ENCODE measurements at places on chromosomes 1 and 21.

- no peak for DNase-seq
Measured at GRCh38 chr1:67126111-67126746, 8.5 kb downstream of the C1orf141 start.

- peak; percentile 97 for DNase-seq
Measured at GRCh38 chr1:184905601-184906322, 68.5 kb downstream of the NIBAN1 start.

- no peak for DNase-seq
Measured at GRCh38 chr21:22083899-22084298, 1085.7 kb downstream of the NCAM2 start.

- peak; percentile 89 for DNase-seq
Measured at GRCh38 chr1:6157528-6158174, 22.5 kb downstream of the CHD5 start.

DNA sequence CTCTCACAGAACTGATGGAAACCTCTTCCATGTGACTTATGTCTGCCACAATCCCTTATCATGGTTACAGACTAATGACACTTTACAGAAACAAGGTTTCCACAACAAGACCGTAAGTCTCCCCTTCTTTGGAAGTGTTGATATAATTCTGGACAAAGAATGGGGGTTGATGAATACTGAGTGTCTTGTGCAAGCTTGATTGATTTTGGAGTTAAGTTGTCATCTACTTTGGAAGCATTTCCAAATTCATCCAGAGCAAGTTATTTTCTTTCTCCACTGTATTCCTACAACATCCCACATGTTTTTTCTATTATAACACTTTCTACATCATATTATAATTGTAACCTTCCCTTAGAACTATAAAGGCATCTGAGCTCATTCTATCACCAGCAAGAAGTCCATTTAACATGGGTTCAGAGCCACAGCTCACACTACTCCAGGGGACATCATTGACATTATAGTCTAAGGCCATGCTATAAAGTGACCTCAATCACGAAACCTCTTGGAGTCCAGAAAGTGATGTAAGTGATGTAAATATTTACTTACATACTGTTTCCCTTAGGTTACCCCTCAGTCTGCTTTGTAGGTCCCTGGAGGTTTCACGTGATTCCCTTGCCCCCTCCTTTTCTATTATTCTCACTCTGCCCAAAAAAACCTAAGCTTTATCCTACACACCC lies 125.7 kb upstream of the PBX1 start:
- no peak for DNase-seq

DNA sequence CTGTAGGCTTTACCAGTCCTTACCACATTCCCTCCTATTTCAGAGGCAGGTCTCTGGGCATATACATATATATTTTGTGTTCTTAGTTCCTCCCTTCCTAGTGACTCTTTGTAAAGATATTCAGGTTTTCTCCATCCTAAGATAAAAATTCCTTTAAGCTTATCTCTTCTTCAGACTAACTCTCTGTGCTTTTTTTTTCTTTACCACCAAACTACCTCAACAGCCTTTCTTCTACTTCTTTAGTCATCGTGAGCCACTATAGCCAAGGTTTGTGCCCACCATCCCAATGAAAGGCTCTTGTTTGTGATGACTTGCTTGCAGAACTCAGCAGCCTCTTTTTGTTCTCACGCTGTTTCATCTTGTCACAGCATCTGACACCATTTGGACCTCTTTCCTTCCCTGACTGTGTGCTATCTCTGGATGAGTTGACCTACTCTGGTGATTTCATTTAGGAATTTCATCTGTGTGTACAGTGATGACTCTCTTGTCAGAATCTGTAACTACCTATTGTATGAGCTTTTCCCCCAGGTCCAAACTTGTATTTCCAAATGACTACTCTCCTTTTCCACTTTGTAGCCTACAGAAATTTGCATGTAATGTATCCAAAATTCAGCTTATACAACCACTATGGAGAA lies 59.0 kb upstream of the MACF1 start:
- no peak for DNase-seq

DNA sequence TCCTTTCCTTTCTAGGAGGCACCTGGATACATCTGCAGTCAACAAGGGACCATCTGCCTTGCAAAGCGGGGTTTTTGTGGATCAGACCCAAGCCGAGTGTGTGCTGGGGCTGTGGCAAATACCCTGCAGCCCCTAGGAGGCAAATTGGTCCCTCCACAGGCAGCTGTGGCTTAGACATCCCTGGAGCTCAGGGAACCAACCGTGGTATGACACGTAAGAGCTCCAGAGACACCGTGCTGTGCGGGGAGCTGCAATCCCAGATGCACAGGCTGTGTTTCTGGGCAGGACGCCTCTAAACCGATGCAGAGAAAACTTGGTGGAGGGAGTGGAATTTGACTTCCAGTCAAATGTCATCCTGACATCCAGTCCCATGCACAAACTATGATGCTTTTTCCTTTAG lies 141.5 kb downstream of the KAZN start:
- no peak for DNase-seq

Measured in NCI-H510A treated with DMSO at 0.1 percent for 48 hours (cell line).